Mesenteric fat pad (tissue), 1 donor: ENCODE measurements at places on chromosomes 4 and X. TPM values are rescaled to one million over a fixed set of nuclear protein-coding genes. Genes with fewer than 3 reads are reported as not detected.

DNA sequence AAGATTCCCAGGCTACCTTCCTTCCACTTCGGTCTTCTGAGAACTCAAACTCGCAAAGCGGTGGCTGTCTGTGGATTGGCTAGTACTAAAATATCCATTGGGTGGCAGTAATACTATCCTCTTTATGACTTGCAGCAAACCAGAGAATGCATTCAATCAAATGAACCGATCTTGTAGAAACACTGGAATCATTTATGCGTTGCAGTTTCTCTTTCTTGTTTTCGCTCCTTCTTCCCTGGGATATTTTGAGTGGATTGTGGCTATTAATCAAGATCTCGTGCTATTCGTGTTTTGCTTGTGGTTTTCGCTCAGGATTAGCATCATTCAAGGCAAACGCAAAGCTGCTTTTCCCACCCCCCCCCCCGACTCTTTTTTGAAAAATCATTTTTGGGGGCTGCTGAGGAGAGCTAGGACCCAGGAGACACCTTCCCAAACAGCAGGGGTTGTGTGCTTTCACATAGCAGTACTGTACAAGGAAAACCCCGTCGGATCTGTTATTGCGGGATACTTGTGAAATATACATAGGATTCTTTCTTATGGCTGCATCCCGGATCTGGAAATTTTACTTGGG is at the start of gene IL1RAPL1:
Gene IL1RAPL1, plus strand, starts transcription at position 466 of the 571 bp plus-strand sequence.
- no peak for DNase-seq

DNA sequence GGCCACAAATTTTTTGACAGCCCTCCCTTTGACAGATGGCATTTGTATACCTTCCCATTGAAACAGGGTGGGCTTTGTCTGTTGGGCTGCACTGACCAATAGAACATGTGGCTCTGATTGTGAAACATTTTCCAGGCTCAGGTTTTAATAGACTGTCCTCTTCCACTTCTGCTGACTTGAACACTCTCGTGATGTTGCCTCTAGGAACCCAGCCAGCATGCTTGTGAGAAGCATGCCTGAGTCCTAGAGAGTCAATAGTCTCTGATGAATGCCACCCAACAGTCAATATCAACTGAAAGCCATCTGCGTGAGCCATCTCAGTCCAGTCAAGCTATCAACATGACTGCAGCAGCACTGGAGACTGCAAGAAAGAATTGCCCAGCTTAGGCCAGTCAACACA is 290.0 kb downstream of the SLC7A11 start:
- DNase-seq, result no peak

- no peak for DNase-seq
These were observed 42.8 kb downstream of the ELOVL6 start for GRCh38 chr4:110155654-110156053.

GRCh38 chr4:30808276-30808675 is 88.1 kb downstream of the PCDH7 start:
- DNase-seq, result no peak

POLR2B gene
- total RNA-seq, result 66.9 TPM

- DNase-seq, result no peak
These were observed 192.0 kb downstream of the PPP3CA start for GRCh38 chr4:101155368-101155767.

GRCh38 chrX:119406776-119407175 is 7.6 kb downstream of the SLC25A43 start:
- DNase-seq, result no peak

- DNase-seq, result no peak
These were observed 113.7 kb downstream of the CHRNA9 start for GRCh38 chr4:40448875-40449274.

DNA sequence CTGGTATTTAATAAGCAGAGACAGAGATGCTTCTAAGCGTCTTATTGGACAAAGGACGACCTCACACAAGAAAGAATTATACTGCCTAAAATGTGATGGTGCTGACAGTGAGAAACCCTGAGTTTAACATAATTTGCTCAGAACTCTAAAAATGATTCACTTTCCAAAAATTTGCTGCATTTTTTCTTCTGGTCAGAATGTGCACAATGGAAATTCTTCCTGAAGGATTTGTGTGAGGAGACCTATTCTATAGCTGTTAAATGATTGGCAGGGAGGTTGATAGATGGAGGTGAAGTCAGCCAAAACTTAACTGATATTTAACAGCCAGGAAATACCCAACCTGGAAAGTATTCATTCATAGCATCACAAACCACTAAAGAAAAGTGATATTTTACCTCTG is 1.7 kb downstream of the MAGEC3 start:
- no peak for DNase-seq

- no peak for DNase-seq
These were observed 329.7 kb upstream of the F9 start for GRCh38 chrX:139200793-139201192.

PIR gene
- total RNA-seq, result 30.0 TPM

- DNase-seq, result no peak
These were observed 264.6 kb downstream of the SNCA start for GRCh38 chr4:89572224-89572858.

- no peak for DNase-seq
These were observed 223.8 kb downstream of the CPE start for GRCh38 chr4:165602621-165603020.

GRCh38 chrX:150155436-150156035 is 207.6 kb upstream of the MAMLD1 start:
- no peak for DNase-seq

DNA sequence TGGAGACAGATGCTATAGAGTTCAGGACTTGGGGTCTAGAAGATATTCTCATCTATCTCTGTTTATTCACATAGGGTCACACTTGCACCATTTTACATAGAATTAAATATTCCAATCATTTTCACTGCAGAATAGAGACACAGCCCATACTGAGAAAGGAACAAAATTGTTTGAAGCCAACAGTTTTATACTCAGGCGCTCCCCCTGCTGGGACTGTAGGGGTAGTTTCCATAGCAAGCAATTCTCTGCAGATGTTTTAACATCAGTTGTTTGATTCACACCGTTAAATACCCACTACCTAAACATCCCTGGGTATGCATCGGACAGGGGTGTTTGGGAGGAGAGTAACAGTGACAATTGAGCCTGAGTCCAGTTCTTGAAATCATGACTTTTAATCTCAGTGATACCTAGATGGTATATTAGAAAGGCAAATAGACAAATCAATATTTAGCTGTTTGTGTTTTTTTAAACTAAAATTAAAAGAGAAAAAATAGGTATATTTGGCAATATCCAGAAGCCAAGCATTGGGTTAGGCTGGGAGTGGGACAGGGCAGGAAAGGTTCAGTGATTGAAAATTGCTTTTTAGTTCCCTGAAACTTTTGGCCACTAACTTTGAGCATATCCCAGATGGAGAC is 33.8 kb downstream of the LONRF3 start:
- DNase-seq, result no peak

DNA sequence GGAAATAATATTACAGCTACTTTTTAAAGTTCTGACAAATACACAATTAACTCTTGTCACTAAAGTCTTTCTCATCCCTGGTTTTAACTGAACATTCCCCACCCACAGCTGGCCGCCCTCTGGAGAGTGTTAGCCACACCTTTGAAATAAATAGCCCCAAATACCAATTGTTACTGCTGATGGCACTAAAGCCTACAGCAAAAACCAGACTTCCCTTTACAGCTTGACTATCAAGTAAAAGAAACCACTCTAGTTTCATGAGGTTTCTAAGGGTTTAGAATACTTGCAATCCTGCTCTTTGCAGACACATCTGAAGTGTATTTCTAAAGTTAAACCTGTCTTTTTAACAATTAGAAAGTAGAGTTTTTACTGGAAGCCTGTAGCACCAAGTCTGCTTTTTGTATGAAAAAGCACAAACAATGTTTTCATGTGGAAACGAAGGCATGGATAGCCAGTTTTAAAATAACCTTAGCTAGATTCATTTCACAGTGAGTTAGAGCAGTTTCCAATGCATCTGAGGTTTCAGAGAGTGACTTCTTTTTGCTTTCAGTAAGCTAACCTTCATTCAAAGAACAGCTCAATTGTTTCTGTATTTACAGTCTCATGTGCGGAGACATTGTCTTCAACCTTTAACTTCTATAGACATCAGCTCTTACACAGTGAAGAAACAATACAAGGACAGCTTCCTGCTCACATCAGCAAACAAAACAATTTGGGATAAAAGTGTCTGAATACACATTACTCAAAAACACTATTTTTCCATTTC is 164.8 kb upstream of the VEGFC start:
- DNase-seq, result no peak

DAPP1 gene
- 4.9 TPM for total RNA-seq

DNA sequence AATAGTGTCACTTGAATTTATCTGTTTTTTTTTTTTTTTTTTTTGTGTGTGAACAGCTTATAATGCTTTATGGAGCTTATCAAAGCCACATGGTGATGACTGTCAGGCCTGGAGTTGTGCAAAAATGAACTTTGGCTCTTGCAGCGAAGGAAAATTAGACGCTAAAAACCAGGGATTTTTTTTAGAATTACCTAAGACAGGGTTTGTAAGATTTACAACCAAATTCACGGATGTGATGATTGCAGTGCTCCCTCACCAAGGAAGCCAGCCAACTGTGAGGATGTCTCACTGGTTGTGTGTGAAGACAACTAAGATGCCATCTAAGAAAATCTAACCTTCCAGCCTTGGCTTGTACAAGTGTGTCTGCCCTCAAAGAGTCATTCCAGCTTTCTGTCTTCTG is 127.1 kb upstream of the SLC4A4 start:
- DNase-seq, result no peak

PF4V1 gene
- not detected for total RNA-seq

DNA sequence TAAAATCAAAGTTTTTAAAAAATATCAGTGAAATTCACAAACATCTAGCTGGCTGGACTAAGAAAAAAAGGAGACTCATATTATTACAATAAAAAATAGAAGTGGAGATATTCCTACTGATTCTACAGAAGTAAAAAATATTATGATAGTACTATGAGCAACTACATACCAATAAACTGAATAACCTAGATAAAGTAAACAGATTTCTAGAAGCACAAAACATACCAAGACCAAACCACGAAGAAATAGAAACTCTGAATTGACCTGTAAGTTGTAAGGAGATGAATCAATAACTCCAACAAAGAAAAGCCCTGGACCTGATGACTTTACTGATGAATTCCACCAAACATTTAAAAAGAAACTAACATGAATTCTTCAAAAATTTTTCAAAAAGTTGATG is 867.3 kb downstream of the PCDH18 start:
- DNase-seq, result no peak

GRCh38 chr4:142846108-142846728 is at the start of gene INPP4B:
Gene INPP4B, minus strand, starts transcription at chr4:142846301.
- no peak for DNase-seq

- peak; percentile 91 for DNase-seq
These were observed at the start of gene OCRL for GRCh38 chrX:129540068-129540653. Gene OCRL, plus strand, starts transcription at chrX:129540259. Its CDS starts 181 bp downstream, at chrX:129540440.

INPP4B gene
- total RNA-seq, result 10.4 TPM

DNA sequence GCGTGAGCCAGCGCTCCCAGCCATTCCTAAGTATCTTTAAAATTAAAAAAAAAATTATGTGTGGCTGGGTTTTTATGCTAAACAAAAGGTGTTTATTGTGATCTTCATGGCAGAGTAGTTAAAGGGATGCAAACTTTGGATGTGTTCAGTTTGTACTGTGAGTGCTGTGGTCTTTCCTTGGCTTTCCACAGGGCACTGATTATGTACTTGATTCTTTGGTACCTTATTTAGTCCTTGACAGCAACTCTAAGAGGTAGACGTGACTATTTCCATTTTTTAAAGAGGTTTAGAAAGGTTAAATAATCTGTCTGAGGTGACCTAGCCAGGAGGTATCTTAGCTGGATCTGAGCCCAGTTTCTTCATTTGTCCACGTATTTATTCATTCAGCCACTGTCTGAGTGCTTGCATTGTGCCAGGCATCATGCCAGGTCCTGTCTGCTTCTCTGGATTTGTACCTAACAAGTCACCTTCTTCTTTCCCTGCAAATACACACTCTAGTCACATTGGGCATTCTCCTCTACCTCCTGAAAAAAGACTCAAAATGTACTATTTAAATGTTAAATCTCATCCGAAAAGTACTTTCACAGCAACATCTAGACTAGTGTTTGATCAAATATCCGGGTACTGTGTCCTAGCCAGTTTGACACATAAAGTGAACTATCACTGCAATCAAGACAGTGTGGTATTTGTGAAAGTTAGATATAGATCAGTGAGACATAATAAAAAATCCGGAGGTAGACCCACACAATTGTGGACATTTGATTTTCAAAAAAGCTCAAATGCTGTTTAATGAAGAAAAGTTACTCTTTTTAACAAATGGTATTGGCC is 31.5 kb downstream of the WWC2 start:
- DNase-seq, result no peak

DNA sequence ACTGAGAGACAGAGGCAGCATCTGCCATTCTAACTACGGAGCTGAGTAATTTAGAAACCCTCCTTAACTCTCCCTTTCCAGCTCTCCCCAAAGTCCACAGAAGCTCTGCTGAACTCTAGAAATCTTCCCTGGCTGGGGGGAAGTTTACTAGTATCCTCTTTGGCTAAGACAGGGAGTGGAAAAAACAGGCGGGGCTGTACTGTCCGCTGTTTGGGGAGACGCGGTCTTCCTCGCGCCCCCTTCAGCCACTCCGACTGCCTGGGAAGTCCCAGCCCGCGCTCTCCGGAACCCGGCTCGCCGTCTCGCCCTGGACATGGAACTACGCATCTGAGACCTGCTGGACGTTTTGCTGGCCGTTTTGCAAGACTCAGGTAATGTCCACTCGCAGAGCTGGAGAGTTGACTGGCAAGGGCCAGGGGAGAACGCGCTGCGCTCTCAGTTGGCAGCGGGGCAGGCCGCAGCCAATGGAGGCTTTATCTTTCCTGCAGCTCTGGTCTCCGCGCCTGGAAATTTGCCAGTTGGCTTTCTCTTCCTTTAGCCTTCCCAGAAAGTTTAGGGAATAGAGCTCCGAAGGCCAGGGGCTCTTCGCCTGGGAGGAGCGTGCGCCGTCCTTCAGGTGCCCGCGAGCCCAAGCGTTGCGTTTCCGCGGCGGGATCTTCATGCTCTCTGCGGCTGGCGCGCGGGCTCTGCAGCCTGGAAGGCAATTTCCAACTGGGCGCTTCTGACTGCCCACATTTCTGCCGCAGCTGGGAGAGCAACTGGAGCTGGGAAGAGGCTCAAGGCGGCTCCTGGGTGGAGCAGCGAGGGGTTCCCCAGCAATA is 892 bp downstream of the IL1RAPL2 start:
- DNase-seq, result no peak

- DNase-seq, result no peak
These were observed 147.4 kb upstream of the RPS6KA3 start for GRCh38 chrX:20414066-20414465.
